ENCODE measurements at places on chromosomes 13 and 19.

DNA sequence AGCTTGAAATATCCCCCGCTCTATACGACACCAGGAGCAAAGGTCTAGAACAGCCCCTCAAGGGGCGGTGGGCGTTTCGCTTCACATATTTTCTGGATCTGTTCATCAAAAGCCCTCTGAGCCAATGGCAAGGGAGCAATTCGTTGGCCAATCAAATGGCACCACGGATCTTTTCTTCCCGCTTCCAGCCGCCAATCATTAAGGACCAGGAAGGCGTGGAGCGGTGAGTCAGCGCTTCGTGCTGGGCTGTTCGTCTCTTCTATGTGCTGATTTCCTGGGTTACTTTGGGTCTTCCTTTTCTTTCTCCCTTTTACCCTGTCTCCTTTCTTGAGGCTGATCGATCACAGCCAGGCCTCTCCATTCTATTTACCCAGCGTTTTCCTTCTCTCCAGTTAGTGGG lies at the start of gene NLRP4:
Gene NLRP4, plus strand, starts transcription at position 201 of the 400 bp plus-strand sequence. CDS start 15,541 bp downstream, outside the sequence.
- no peak for DNase-seq

DNA sequence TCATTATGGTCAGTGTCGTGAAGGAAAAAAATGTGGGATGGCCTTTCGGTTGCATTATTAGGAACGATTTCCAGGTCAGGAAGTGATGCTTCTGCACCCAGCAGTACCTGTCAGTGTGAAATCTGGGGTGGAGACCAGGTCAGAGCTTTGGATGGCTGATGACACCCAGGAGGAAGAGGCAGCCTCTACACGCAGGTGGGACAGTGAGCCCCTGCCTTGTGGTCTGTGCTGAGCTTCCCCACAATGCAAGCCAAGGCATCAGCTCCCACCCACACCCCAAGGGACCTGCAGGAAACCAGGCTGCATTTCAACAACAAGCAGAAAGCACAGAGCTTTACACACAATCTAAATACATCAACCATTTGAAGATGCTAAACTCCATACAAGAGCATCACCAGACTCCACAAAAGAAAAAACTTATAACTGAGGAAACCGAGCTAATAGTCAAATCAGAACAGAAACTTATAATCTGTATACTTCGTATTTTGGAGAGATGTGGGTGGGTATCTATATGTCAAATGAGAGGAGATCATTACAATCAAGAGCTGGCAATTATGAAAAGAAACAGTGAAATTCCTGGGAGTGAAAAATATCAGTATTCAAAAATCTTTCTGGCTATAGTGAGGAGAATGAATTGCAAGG lies 130.1 kb downstream of the ZDHHC20 start:
- DNase-seq: no peak

DNA sequence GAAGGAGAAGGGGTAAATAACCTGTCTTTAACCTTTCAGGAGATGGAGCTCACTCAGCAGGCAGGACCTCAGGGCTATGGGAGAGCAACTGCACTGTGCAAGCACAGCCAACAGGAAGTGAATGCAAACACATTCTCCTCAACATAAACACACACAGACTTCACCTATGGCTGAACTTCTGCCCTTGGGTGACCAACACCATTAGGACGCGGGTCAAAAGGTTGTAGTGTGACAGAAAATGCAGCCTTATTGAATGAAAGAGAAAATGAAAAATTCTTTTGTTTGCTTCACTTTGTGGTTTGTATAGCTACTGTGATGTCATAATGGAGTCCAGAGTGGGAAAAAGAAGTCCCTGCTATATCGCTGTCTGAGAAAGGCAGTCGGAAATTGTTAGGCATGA lies 323.0 kb downstream of the NDFIP2 start:
- no peak for DNase-seq

GRCh38 chr19:20153281-20153680 lies 13.7 kb upstream of the ZNF486 start:
- no peak for DNase-seq

DNA sequence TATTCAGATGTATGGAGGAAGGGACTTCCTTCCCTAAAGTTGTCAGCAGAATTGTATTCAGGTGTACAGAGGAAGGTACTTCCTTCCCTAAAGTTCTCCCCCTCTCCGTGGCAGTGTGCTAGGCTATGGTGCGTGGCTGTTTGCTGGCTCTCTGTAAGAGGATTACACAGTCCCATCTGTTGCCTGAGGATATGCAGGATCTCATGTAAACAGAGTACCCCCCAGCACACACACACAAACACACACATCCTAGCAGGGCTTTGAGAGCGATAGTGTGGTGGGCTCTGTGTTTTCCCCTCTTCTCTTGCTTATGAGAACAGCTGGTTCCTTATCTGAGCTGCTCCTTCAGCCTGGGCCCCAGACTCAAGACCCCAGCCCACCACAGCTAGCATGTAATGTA lies 10.3 kb downstream of the NEK5 start:
- DNase-seq: no peak

DNA sequence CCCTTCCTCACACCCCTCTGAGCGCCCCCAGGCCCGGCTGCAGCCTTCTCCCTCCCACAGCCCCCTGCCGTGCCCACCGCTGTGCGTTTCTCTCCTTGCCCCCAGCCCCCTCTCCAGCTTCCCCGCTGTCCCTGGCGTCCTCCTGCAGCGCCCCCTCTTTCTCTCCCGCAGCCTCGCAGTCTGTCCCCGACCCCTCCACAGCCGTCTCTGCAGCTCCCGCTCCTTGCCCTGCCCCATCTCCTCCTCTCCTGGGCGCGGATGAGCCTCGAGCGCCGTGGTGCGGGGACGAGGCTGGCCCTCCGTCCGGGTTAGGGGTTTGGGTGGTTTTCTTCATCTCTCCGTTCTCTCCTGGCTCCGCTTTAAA lies 1.1 kb downstream of the KMT5C start:
- DNase-seq: no peak

GRCh38 chr13:46662690-46663089 lies 109.7 kb downstream of the LRCH1 start:
- DNase-seq: no peak

DNA sequence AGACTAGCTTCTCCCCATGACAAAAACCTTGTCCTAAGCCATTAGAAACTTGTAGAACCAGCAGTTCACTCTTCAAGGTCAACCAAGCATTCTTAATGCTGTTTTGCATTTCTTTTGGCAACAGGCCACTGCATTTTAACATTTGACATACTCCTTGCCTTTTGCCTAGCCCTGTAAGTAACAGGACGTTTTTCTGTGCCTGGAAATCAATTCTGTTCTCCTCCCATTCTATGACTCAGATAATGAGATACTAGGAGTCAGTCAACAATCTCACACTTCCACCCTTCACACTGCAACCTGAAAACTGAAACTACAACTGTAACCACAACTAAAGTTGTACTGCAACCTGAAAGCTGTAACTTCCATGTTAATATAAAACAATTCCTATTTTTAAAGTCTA lies 268.7 kb downstream of the MZT1 start:
- no peak for DNase-seq

All from hypothalamus (tissue), 51 donors.